Esophagus muscularis mucosa (tissue), 4 donors: ENCODE measurements at places on chromosomes 13 and 19. TPM values are rescaled to one million over a fixed set of nuclear protein-coding genes. Genes with fewer than 3 reads are reported as not detected.
A peak's percentile ranks its signal among the peaks of the same experiment; 100 is the strongest.

DNA sequence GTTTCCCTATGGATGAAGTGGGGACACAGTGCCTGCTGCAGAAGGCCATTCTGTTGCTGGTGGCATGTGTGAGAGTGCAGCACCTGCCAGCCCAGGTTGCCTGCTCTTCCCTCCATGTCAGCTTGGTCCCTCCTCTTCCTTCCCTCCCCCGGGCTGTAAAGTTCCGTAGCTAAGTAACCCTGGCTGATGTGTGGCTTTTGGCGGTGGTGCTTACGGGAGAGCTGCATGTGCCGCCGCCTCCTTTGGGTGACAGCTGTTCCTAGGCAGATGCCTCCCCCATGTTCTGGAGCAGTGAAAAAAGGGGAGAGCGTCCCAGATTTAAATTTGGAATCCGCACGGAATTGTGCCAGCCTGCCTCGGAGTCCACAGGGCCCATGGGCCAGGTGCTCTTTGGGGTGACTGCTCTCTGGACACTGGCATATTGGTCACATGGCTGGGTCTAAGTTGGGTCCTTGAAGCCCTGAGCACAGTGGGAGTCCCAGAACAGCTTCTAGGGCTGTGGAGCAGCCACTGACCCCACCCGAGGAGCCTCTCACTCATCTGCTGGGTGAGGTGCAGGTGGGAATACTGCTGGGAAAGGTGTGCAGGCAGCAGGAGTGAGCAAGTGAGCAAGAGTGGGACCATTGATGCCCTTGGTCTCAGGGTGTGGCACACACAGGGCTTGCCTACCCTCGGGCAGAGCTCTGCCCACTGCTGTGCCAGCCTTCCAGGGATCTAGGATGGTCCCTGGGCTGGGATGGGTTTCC is 33.1 kb upstream of the ZNF536 start:
- no peak for DNase-seq

DNA sequence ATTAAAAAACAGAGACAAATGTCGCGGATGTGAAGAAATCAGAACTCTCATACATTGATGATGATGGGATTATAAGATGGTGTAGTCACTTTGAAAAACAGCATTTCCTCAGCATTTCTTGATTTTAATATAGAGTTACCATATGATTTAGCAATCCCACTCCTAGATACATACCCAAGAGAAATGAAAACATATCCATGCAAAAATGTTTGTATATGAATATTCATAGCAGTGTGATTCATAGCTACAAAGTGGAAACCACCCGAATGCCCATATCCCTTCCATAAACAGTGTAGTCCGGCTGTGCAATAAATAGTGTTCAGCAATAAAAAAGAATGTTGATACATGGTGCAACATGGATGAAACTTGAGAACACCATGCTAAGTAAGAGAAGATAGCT is 44.6 kb downstream of the DPY19L3 start:
- DNase-seq = no peak

- no peak for DNase-seq
These were observed 2.8 kb downstream of the FXYD3 start for GRCh38 chr19:35118268-35119020.

TUBA3C gene
- total RNA-seq = not detected

AMH gene
- 3.7 TPM for total RNA-seq

- DNase-seq = no peak
These were observed 187.5 kb downstream of the GPC6 start for GRCh38 chr13:93413972-93414717.

GRCh38 chr13:96338030-96338429 is 248.1 kb downstream of the HS6ST3 start:
- no peak for DNase-seq

DNA sequence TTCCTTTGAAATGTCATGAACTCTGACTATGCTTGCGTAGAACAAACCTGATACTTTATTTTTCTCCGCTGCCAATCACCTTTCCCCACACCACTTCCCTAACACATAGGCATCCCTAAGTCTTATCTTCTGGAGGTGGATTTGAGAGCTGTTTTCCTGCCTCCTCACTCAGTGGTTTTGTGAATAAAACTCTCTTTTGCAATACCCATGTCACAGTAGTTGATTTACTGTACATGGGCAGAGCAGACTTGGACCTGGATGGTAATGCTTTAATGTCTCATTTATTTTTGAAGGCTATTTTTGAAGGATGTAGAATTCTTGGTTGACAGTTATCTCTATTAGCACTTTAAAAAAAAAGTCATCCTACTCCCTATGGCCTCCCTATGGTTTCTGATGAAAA is 881.8 kb downstream of the SLITRK5 start:
- DNase-seq = no peak

GRCh38 chr13:39273953-39274738 is 235.9 kb downstream of the NHLRC3 start:
- no peak for DNase-seq

GRCh38 chr19:45645068-45645630 is 6.0 kb upstream of the EML2 start:
- DNase-seq = no peak

TUBB4A gene
- 2.4 TPM for total RNA-seq

- no peak for DNase-seq
These were observed 634.4 kb upstream of the KLF12 start for GRCh38 chr13:74768521-74769085.

PET100 gene
- 25.5 TPM for total RNA-seq

B3GNT3 gene
- 0.33 TPM for total RNA-seq

- DNase-seq = peak; percentile 77
These were observed 74.9 kb upstream of the MTIF3 start for GRCh38 chr13:27524981-27525975.

DNA sequence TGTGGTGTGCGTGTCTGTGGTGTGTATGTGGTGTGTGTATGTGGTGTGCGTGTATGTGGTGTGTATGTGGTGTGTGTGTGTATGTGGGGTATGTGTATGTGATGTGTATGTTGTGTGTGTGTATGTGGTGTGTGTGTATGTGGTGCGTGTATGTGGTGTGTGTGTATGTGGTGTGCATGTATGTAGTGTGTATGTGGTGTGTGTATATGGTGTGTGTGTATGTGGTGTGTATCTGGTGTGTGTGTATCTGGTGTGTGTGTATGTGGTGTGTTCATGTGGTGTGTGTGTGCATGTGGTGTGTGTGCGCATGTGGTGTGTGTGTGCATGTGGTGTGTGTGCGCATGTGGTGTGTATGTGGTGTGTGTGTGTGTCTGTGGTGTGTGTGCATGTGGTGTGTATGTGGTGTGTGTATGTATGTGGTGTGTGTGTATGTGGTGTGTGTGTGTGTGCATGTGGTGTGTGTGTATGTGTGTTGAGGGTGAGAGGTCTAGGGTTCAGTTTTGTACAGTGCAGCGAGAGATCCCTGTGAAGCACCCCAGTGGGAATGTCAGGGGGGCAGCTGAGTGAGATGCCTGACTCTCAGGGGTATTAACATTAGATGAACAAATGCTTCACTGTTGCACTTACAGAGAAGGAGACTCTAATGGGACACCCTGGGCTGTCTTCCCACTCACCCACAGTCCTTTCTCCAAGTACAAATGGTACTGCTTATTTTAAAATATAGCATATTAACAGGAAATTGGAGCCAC is 61.3 kb upstream of the MEDAG start:
- no peak for DNase-seq

GRCh38 chr19:996051-996838 is 4.0 kb upstream of the GRIN3B start:
- DNase-seq = no peak

- DNase-seq = no peak
These were observed 185.9 kb downstream of the NALCN start for GRCh38 chr13:101230271-101230890.

TNNI3 gene
- not detected for total RNA-seq

DNA sequence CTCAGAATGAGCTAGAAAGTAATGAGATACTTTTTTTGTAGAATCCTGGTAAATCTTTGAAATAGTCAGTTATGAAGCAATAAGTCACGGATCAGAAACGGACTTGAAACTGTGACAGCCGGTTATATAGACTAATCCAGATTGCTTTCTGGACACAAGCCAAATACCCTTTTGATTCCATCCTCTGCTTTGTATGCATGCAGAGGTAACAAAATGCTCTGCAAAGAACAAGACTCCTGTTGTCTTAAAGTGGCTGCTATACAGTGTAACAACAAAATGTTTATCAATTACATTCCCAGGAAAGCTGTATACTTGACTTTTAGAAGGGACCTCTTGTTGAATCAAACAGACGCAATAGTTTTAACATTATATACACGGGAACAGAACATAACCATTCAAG is 66.5 kb upstream of the STARD13 start:
- DNase-seq = no peak

TEAD2 gene
- total RNA-seq = 73.2 TPM

CC2D1A gene
- 38.6 TPM for total RNA-seq

SRRM5 gene
- total RNA-seq = 0.13 TPM

DNA sequence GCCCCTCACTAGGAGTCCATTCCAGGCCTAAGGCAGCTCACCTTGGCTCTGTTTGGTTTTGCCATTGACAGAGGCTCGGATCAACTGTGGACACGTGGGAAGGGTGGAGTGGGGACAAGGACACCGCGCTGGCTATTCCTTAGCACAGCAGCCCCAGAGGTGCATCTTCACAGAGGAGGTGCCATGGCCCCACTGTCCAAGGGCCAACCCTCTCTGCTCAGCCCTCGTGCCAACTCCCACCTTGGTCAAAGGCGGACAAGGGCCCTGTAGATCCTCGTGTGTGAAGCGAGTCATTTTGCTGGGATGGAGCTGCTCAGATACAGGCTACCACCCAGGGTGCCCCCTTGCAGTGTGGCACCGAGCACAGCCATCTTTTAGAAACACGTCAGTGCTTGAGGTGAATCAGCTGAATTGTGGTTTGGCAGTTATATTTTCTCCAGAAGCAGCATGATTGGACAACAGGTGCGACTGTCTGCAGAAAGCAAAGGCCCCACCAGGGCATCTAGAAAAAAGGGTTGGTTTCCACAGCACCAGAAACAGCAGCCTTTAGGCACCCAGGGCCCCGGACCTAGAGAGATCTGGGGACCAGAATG is 192.1 kb upstream of the GPR12 start:
- DNase-seq = no peak

KATNAL1 gene
- total RNA-seq = 43.0 TPM

DNA sequence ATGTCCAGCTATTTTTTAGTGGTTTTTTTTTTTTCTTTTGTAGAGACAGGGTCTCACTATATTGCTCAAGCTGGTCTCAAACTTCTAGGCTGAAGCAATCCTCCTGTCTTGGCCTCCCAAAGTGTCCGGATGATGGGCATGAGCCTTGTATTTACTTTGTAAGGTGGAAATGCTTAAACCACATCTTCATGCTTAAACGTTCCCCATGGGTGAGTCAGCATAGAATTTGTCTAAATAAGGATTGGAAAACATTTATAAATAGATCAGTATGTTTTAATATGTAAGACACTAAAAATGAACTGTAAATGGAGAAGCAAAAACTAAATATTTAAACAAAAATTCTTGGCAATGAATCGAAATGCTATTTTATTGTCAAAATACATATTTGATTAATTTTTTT is 698.0 kb downstream of the PCDH9 start:
- no peak for DNase-seq

DNA sequence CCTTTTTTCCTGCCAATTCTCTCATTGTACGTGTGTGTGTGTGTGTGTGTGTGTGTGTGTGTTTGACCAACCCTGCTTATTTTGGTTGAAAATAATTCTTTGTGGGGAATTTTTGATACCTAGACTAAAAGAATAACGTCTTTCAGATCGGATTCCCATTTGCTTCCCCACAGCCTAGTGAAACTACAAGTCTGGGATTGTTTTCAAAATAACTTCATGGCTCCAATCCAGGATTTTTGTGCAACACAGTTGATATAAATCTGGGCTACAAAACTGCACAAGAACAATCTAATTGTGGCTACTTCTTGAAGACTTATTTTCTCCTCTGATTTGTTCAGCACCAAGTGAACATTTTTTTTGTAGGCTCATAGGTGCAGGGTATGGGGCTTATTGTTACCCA is 332.8 kb upstream of the MIR17HG start:
- no peak for DNase-seq

CARS2 gene
- total RNA-seq = 56.9 TPM

DNA sequence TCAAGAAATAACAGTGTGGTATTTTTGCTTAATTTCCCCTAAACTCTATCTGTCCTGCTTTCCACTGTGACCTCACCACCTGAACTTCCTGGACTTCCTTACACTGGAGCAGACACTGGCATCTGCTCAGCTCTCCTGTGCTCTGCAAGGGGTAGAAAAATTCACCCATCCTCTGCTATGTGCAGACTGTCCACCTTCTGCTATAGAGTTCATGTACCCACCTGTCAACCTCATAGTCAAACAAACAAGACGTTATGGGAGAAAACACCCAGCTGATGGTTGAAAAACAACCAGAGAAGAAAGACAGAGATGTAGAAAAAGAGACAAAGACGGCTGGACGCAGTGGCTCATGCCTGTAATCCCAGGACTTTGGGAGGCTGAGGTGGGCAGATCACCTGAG is 12.2 kb downstream of the LAIR1 start:
- DNase-seq = no peak

DNA sequence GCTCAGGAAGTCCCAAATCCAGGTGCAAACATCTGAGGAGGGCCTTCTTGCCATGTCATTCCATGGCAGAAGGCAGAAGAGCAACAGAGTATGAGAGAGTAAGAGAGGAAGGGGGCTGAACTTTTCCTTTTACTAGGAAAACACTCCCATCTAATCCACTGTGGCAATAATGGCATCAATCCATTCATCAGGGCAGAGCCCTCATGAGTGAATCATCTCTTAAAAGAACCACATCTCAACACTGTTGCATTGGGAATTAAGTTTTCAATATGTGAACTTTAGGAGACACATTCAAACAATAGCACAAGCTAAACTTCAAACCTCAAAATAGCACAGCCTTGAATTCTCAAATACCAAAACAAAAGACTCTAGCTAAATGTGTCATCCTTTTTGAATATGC is 264.5 kb downstream of the KCTD12 start:
- no peak for DNase-seq
